ENCODE measurements at places on chromosomes 6 and 20.

DNA sequence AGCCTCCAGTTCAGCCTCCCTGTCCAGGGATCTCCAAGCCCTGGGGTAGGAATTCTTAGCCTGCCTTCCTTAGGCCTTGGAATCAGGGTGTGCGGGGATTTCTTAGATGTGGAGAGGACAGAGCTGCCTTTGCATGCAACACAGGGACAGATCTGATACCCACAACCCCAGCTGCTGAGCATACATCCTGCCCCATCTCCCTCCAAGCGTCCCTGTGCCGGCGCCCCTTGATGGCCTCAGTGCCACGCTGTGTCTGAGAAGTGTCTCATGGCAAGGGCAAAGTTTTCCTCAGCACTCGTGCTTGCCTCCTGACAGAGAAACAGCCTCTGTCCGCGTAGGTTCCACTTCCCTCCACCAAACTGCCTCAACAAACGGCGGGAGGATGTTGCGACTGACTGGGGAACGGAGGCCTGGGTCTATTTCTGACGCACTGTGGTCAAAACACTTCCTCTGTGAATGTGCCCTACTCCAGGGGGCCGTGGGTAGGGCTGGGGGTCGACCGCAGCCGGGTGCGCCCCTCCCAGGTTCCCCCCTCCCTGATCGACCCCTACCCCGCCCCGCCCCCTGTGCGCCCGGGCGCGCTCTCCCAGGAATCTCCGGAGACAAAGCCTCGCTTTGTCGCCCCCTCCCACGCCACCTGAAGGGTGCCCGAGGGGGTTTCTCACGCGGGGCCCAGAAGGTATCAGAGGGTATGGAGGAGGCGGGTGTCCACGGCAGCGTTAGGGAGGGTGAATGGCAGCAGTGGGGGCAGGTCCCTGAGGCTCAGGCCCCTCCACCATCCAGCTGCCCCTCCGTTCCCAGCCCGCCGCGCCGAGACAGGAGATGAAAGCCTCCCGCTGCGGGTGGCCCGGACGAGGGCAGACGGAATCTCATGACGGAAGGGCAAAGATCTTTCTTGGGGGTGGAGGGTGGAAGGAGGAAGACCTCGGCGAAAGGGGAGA lies 806 bp downstream of the MICAL1 start:
- DNase-seq = peak; percentile 28

DNA sequence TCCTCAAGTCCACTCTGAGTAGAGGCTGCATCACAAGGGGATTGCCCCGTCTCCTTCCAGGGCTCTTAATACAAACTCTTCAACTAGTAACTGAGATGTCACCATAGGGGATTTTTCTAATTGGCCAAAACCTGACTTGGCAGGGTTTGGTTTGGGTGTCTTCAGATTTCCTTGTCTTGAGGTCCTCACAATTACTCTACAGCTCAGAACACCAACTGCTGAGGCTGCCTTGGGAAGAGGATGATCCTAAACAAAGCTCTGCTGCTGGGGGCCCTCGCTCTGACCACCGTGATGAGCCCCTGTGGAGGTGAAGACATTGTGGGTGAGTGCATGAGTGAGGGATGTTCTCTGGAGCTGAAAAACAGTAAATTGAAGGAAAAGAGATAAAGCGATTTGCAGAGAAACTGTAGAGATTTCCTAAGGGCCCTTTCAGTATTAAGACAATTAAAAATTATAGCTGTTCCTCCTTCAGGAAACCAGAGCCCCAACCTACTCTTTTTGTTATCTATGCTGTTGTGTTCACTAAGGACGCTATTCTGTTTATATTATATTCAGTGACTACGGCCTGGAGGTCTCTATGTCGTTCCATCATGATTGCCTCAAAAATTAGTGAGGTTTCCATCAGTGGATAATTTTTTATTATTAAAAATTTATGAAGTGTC lies at the start of gene HLA-DQA1:
HLA-DQA1 (plus strand) TSS at position 188 of the 662 bp plus-strand sequence; CDS start at position 241, 53 bp downstream.
- DNase-seq = no peak

DNA sequence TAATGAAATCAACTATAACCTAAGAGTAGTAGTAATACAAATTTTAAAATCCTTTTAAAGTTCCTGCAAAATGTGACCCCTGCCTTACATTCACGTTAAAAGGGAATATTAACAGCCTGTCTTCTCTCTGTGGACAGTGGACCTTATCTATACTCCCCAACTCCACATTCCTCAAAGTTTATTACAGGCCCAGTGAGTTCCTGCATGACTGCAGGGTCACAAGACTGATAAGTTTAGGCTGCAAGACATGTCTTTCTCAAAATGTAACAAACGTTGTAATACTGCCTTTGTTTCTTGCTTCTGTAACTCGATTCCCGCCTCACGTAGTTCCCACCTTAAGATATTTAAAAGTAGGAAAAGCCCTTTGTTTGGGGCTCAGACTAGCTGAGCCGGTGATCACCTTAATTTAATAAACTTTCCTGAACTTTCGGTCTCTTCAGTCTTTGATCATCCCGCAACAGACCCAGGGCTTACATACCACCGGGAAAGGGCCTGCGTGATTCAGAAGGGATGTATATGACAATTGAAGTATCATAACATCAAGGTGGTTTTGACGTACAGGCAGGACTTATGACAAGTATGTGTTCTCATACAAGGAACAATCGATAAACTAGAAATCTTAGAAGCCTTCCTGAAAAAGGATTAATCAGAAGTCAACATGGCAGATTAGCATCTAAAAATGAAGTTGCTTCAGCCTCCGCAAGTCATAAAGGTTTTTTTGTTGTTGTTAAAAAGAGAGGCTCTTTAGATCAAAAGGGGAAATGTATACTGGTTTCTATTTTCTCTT lies 3.0 kb downstream of the IL22RA2 start:
- DNase-seq = no peak

- no peak for DNase-seq
Measured at GRCh38 chr6:166555086-166555485, 31.4 kb downstream of the RAMACL start.

GRCh38 chr20:40741507-40742106 lies 52.6 kb upstream of the MAFB start:
- DNase-seq = peak; percentile 34

DNA sequence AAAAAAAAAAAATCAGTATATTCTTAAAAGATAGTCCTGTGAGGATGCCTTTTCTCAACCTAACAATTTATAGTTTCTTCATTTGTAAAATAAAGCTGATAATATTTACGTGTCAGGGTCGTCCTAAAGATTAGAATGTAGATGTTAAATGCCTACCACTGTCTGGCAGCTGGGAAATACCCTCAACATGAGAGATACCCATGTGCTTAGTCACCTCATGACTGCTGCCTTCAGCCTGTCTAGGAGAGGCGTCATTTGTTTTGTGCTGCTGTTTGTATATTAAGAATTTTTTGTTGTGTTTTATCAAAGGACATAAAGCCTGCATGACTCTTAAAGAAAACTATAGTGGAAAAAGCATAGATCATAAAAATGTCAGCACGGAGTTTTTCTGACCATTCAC lies 9.5 kb downstream of the FAM120B start:
- peak; percentile 38 for DNase-seq

DNA sequence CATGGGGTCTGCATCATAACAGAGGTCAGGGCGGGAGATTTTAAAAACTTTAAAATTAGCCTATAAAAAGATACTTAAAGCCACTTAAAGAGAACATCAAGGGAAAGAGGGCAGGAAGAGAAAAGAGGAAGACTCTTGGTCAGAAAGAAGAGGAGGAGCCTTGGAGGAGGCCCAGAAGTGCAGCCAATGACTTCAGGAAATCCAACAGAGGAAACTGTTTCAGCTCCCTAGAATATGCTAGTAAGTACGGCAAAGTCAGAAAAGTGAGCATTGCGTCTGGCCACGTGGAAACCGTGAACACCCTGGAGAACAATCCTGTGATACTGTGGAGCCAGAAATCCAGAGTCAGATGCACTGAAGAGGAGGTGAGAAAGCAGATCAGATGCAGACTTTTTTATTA lies 22.5 kb upstream of the NHSL1 start:
- DNase-seq = no peak

GRCh38 chr6:25536781-25537180 lies 115.2 kb upstream of the SCGN start:
- no peak for DNase-seq
